ENCODE measurements at places on chromosomes 6 and 20.

DNA sequence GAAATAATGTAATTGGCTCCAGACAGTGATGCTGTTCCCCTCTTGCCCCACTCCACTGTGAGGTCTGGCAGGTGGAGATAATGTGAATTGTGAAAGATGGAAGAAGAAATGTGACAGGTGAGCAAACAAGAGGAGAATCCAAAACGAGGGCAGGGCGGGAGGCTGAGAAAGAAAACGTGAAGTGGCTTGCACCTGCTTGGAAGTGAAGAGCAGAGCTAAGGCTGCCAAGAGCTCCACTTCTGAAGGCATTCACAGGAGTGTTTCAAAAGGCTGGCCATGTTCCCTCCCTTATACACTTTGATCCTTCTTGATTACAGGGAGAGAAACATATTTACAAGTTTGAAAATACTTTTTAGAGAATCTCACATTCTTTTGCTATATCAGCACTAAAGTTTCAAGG is 359.4 kb downstream of the EPHA7 start:
- no peak for DNase-seq

- DNase-seq: no peak
These were observed 364.3 kb upstream of the HSF2 start for GRCh38 chr6:122035173-122035572.

GRCh38 chr6:41027241-41027640 is 11.8 kb downstream of the UNC5CL start:
- no peak for DNase-seq

DNA sequence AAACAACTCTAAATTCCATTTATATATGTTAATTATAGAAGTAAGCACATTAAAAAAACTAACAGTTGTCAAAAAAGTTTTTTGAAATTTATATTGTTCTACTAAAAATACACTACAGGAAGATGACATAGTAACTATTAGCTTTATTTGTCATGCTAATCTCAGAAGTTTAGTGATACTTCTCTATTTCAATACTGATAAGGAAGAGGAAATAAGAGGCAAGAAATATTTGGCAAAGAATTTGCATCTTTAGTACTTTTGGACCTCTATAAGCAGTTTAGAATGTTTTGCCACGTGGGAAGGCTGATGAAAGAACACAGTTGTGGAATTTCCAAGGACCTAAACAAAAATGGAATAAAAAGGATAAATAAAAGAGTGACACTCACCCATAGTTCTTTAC is 12.6 kb downstream of the IFNGR1 start:
- DNase-seq: no peak

GRCh38 chr6:129946439-129947140 is 71.8 kb upstream of the L3MBTL3 start:
- no peak for DNase-seq

GRCh38 chr6:150297327-150298029 is 71.3 kb upstream of the IYD start:
- DNase-seq: no peak

- no peak for DNase-seq
These were observed 3.3 kb upstream of the TMEM217 start for GRCh38 chr6:37261198-37261597.

- DNase-seq: no peak
These were observed 269.8 kb downstream of the CDH4 start for GRCh38 chr20:61521687-61522420.

- no peak for DNase-seq
These were observed at the start of gene DEFB110 for GRCh38 chr6:50021894-50022293. Gene DEFB110 (minus strand): TSS chr6:50021994. CDS start chr6:50021935, 59 bp downstream.

- no peak for DNase-seq
These were observed 4.5 kb upstream of the TCEA2 start for GRCh38 chr20:64058536-64058935.

GRCh38 chr6:98833057-98833306 is 1.4 kb upstream of the POU3F2 start:
- no peak for DNase-seq

- no peak for DNase-seq
These were observed 248.6 kb upstream of the STXBP5 start for GRCh38 chr6:146955570-146955969.

- DNase-seq: no peak
These were observed 319.1 kb downstream of the TFAP2B start for GRCh38 chr6:51137777-51138176.

- no peak for DNase-seq
These were observed 869.8 kb upstream of the EPHA7 start for GRCh38 chr6:94289131-94289530.

- no peak for DNase-seq
These were observed 295.7 kb downstream of the PHACTR1 start for GRCh38 chr6:13012296-13012695.

DNA sequence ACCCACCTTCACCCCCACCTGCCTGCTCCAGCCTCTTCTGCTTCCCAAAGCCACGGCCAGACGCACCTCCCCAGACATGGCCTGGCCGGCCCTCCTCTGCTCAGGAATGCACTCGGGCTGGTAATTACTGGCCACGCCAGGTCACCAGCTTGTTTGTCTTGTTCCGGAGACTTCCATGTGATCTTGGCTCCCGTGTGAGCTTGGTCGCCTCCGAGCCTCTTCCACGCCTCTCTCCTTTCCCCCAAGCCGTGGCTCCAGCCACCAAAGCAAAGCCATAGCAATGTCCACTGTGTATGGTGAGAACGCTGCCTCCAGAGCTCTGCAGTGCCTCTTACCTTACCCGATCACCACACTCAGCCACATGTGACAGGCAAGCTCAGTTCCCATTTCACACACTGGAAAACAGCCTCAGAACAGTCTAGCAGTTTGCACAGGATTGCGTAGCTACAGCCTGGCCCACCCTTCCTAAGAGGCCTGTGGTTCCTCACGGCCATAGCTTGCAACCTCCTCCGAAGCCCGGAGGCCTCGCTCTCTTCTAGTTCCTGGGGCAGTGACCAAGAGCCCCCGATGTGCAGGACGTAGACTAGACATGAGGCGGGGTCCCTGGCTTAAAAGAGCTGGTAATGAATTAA is 48.1 kb upstream of the AFDN start:
- DNase-seq: no peak

DNA sequence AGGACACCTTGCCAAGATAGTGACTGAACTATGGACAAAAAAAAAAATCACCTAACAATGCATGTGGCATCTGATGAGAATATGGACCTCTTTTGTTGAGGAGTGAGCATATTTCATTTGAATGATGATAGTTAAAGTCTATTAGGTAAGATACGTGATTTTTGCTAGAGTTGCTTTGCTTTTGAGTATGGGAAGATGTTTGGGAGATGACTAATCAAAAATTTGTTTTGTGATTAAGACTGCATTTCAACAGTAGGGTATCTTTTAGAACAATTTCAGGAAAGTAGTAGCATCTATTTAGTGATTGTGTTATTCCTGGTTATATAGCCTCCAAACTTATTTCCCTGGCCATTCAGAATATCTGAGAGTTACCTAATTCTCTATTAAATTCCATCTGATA is 878.6 kb upstream of the CITED2 start:
- no peak for DNase-seq

GRCh38 chr6:7112741-7113313 is 5.1 kb downstream of the RREB1 start:
- DNase-seq: peak; percentile 64

GRCh38 chr20:32631933-32632460 is 41.7 kb downstream of the C20orf203 start:
- no peak for DNase-seq

GRCh38 chr20:47725248-47725973 is 59.9 kb downstream of the SULF2 start:
- DNase-seq: peak; percentile 92

GRCh38 chr20:47792021-47792618 is 6.8 kb upstream of the SULF2 start:
- no peak for DNase-seq

- no peak for DNase-seq
These were observed 625.2 kb downstream of the EPM2A start for GRCh38 chr6:145110109-145110508.

DNA sequence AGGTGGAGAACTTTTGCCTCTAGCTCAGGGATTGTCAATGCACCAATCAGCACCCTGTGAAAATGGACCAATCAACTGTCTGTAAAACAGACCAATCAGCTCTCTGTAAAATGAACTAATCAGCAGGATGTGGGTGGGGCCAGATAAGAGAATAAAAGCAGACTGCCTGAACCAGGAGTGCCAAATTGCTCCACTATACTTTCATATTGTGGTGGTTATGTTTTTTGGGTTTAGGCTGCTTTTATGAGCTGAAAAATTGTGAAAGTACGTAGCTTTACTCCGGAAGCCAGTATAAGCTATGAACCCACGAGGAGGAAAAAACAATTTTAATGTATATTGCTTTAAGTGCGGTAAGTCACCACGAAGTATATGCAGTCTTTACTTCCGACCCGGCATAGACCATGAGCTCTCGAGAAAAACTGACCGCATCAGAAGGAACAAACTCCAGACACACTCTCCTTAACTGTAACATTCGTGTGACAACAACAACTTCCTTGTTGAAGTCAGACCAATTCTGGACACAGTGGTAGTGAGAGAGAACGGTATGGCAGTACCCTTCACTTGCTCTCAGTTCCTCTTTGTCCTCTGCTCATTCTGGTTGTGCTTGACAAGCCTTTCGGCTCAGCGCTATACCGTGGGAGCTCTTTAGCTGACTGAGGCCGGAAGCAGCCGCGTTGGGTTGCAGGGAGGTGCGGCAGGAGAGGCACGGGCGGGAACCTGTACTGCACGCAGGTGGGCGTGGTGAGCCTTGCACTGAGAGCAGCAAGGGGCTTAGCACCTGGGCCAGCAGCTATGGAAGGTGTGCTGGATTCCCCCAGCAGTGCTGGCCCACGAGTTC is 81.9 kb upstream of the E2F3 start:
- DNase-seq: peak; percentile 97

- DNase-seq: no peak
These were observed 310.7 kb downstream of the KIF16B start for GRCh38 chr20:16262594-16262993.

GRCh38 chr20:62318400-62319345 is 15.9 kb downstream of the ADRM1 start:
- DNase-seq: no peak

DNA sequence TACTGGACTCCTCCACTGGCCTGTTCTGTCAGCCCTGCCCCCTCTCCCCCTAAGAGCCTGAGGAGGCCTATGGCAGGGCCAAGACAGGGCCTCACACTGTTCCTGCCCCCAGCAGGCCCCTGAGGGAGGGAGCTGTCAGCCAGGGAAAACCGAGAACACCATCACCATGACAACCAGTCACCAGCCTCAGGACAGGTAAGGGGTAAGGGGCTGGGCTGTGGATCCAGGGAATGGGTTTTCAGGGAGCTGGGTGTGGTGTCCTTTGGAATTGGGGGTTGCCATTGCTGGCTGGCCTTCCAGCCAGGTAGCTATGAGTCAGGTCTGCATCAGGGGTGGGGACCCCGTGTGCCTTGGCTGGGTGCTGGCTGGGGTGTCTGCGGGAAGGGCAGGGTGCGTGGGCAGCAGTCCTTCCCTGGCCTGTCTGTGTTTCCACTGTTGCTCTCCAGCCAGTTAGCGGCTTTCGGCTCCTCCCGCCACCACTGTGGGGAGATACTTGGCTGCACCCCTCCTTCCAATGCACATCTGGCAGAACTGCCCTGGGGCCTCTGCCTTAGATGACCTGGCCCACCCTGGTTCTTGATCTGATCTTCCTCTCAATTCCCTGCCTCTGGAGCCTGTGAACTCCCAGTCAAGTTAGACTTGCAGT is 3.9 kb downstream of the SLC29A1 start:
- no peak for DNase-seq

DNA sequence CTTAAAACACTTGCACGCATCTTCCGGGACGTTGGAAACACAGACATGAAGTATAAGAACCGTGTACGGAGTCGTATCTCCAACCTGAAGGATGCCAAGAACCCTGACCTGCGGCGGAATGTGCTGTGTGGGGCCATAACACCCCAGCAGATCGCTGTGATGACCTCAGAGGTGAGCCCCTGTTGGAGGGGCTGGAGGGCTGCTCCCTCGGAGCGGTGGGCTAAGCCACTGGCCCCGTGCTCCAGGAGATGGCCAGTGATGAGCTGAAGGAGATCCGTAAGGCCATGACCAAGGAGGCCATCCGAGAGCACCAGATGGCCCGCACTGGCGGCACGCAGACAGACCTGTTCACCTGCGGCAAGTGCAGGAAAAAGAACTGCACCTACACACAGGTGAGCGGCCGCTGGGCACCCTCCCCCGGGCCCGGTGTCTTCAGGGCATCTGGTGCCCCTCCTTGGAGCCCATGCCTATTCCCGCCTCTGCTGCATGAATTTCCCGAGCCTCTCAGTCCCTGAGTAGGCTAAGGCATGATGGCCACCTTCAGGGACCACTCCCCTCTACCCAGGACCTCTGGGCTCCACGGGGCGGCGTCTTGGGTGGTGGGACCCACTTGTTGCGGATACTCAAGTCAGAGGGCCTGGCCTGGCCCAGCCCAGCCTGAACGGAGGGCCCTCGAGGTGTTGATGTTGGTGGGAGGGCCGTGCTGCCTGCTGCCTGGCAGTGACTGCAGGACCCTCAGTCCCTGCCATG is 7.4 kb downstream of the TCEA2 start:
- DNase-seq: no peak

DNA sequence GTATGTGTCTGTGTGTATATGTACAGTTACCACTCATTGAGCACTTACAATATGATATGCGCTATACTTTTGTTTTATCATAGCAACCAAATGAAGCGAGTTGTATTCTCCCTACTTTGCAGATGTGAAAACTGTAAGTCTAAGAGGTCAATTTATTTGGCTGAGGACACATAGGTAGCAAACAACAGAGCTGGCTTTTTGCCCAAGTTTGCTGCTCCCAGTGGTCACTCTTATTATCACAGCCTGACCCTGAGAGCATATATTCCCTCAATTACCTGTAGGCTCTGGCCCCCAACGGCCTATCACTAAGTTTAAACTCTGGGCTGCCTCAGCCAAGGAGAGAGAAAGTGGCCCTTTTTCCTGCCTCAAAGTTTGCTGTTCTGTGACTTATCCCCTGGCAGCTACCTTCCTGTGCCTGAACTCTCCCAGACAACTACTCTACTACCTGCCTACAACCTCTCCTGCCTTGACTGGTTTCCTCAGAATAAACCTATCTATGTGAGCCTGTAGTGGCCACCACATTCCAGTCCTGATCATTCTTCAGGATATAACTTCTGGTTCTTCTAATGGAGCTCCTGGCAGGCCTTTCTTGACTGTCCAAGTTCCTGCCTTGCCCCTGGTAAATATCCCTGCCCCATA is 221.8 kb downstream of the FRK start:
- peak; percentile 62 for DNase-seq

DNA sequence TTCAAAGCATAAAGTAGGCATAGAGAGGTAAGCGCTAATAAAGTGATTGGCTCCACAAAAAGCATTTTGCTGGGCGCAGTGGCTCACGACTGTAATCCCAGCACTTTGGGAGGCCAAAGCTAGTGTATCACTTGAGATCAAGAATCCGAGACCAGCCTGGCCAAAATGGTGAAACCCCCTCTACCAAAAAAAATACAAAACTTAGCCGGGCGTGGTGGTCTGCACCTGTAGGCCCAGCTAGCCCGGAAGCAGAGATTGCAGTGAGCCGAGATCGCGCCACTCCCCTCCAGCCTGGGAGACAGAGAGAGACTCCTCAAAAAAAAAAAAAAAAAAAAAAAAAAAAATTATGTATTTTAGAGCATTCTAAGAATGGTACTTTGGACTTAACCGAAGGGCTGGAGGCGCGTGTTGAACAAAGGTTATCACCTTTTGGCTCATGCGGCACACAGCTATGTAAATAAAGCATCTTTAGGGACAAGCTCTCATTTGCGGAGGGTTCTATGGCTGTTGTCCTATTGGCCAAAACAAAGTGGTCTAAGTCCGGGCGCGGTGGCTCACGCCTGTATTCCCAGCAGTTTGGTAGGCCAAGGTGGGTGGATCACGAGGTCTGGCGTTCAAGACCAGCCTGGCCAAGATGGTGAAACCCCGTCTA is 17.4 kb downstream of the HFE start:
- peak; percentile 72 for DNase-seq

GRCh38 chr20:5143851-5144250 is 17.0 kb downstream of the CDS2 start:
- DNase-seq: no peak
